CD4-positive, alpha-beta T cell (primary cell): ENCODE measurements at places on chromosomes 13 and 19. TPM values are rescaled to one million over a fixed set of nuclear protein-coding genes. Genes with fewer than 3 reads are reported as not detected.

GRCh38 chr13:53197424-53197823 is 168.8 kb downstream of the OLFM4 start:
- H3K27ac ChIP-seq: no peak overlapping the region
- no peaks in the 10 kb centered on the region for H3K4me1 ChIP-seq
- H3K4me3 ChIP-seq: no peak overlapping the region
- peaks cover 10% of the 10 kb centered on the region for H3K27me3 ChIP-seq
- DNase-seq: no peak

GRCh38 chr19:7933828-7934725 is 8.1 kb upstream of the CTXN1 start:
- no peaks in the 10 kb centered on the region for H3K27me3 ChIP-seq
- no peak overlapping the region for H3K4me3 ChIP-seq
- peaks cover 78% of the 10 kb centered on the region for H3K36me3 ChIP-seq
- DNase-seq: no peak
- peaks cover 5% of the 10 kb centered on the region for H3K4me1 ChIP-seq

GRCh38 chr13:23506071-23506806 is 64.0 kb upstream of the TNFRSF19 start:
- no peaks in the 10 kb centered on the region for H3K27me3 ChIP-seq
- H3K27ac ChIP-seq: no peak overlapping the region
- no peak overlapping the region for H3K4me3 ChIP-seq
- no peaks in the 10 kb centered on the region for H3K4me1 ChIP-seq
- H3K36me3 ChIP-seq: no peaks in the 10 kb centered on the region

DNA sequence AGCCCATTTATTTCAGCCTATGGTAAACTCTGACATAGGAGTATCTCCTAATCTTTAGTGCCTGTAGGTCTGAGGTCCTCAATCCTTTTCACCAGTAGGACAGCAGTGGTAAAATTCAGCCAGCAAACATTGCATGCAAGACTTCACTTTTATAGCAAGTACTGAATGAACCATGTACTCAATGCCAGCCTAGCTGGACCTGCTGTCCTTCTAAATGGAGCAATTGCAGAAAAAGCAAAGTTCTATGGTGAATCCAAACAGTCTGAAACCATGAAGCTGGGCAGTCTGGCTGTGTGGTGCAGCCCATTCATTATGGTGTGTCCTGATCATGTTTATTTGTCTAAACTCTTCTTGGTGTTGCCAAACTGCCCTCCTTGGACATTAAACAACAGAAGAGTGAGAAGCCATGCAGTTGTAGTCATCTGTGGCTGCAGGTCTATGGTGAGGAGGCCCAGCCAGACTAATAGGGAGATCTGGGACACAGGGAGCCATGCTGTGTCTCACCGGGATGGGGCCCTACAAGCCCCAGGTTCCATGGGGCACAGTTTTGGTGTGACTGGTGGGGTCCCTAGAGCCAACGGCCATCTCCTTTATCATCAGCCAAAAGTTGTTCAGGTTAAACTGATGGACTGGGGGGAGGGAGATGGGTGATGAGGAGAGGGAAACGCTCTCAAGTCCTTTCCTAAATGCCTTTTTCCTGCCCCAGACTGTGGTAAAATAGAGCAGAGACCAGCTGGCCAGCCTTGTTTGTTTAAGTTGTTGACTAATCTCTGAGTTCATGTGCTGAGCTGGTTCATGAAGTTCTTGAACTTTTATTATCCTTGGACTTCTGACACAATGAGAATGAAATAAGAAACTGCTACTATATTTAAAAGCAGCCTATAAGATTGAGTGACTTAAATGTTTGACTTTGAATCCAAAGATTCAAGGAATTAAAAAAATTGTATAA is 20.6 kb upstream of the TNFSF11 start:
- no peaks in the 10 kb centered on the region for H3K27me3 ChIP-seq
- no peak overlapping the region for H3K4me3 ChIP-seq

GRCh38 chr13:23903906-23904280 is 6.6 kb upstream of the C1QTNF9B start:
- no peak for DNase-seq
- H3K27me3 ChIP-seq: peaks cover 28% of the 10 kb centered on the region
- H3K27ac ChIP-seq: no peak overlapping the region
- no peak overlapping the region for H3K4me3 ChIP-seq

DNA sequence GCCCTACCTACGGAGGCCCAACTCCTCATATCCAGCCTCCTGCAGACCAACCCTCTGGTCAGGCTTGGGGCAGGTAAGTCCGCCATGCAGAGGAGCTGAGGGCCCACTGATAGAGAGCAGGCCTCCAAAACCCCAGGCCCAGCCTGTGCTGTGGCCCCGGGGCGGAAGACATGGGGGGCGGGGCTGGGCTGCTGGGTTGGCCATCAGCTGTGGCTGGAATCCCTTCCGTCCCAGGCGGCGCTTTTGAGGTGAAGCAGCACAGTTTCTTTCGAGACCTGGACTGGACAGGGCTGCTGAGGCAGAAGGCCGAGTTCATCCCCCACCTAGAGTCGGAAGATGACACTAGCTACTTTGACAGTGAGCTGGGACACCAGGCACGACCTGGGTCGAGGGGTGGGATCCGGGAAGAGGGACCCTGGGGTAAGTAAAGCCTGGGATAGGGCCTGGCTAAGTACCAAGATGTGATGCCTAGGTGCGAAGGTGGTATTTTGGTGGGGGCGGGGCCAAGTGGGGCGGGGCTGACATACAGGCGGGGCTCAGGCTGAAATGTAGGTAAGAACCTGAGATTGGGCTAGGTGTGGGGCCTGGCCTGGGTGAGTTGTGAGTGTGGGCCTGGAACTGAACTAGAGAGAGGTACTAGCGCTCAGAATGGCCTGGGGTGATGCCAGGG is 15.4 kb downstream of the DNASE2 start:
- no peak for DNase-seq
- H3K4me3 ChIP-seq: no peak overlapping the region
- H3K36me3 ChIP-seq: no peaks in the 10 kb centered on the region
- no peaks in the 10 kb centered on the region for H3K27me3 ChIP-seq

DNA sequence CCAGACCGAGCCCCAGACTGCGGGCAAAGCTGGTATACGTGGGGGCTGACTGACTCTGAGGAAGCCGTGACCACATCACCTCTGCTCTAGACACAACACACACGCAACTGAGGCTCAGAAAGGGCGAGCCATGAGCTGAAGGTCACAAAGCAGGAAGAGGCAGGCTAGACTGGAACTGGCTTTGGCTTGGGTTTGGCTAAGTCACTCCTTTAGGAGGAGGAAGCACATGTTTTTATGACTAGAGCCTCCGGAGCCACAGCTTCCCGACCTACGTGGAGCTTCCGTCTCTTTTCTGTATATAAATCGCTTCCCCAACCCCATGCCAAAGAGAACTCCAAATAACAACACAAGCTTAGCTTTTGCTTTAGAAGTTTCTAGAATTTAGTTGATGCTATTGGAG is 48.0 kb downstream of the RFX2 start:
- no peaks in the 10 kb centered on the region for H3K36me3 ChIP-seq
- no peak for DNase-seq
- H3K27ac ChIP-seq: no peak overlapping the region
- H3K4me1 ChIP-seq: peaks cover 66% of the 10 kb centered on the region

The UNC13A gene
- total RNA-seq: 0.11 TPM

The IGLON5 gene
- not detected for total RNA-seq

The KLC3 gene
- total RNA-seq: not detected

The CNMD gene
- total RNA-seq: not detected

The OBI1 gene
- 2.6 TPM for total RNA-seq
